Effector memory CD8-positive, alpha-beta T cell (primary cell): ENCODE measurements at places on chromosomes 11 and 22.

GRCh38 chr11:130782361-130783222 is 133.7 kb downstream of the SNX19 start:
- DNase-seq = no peak

GRCh38 chr11:59172345-59173079 is 580 bp downstream of the DTX4 start:
- DNase-seq = no peak

DNA sequence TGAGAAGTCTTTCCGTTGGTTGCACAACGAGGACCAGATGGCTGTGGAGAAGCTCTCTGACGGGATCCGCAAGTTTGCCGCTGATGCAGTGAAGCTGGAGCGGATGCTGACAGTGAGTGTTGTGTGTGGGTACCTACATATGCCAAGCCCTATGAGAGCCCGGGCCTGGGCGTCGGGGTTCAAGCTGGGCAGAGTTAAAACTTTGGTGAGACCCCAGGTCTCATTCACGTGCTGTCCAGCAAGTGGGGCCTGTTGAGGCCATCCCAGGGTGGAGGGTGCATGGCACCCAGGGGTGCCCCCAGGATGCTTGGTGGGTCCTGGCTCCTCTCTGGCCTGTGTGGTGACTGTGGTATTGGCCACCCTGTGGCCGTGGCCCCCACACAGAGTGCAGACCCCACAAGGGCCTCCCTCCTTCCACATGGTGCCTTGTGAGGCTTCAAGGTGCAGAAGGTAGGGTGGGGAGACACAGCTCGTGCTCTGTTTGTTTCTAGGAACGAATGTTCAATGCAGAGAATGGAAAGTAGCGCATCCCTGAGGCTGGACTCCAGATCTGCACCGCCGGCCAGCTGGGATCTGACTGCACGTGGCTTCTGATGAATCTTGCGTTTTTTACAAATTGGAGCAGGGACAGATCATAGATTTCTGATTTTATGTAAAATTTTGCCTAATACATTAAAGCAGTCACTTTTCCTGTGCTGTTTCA is 12.8 kb downstream of the GATD1 start:
- no peak for DNase-seq

GRCh38 chr11:111846063-111846462 is 25.3 kb downstream of the ALG9 start:
- DNase-seq = no peak

DNA sequence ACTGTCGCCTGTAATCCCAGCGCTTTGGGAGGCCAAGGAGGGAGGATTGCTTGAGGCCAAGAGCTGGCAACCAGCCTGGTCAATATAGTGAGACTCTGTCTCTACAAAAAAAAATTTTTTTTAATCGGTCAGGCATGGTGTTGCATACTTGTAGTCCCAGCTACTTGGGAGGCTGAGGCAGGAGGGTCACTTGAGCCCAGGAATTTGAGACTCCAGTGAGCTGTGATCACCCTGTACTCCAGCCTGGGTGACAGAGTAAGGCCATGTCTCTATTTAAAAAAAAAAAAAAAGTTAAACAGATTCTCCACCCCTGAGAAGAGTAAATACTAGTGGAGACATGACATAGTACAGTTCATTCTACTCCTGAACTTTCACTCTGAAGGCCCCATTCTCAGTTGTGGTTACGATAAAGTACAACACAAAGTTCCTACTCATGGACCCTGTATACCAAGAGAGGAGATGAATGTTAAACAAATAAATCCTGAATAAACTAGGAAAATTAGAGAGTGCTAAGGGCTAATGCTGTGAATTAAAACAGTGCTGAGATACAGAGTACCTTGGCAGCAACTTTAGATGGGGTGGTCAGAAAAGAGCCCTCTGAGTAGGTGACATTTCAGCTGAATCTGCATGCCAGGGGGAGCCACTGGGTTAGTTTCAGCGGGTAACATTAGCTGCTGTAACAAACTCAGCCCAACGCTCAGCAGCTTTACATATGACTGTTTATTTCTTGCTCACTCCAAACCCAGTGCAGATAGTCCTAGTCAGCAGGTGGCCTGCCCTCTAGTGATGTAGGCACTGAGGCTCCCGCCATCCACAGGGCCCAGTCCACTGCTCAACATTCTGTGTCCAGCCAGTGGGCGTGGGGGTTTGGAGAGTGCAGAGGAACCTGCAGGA is 75.1 kb downstream of the DBX1 start:
- DNase-seq = no peak

DNA sequence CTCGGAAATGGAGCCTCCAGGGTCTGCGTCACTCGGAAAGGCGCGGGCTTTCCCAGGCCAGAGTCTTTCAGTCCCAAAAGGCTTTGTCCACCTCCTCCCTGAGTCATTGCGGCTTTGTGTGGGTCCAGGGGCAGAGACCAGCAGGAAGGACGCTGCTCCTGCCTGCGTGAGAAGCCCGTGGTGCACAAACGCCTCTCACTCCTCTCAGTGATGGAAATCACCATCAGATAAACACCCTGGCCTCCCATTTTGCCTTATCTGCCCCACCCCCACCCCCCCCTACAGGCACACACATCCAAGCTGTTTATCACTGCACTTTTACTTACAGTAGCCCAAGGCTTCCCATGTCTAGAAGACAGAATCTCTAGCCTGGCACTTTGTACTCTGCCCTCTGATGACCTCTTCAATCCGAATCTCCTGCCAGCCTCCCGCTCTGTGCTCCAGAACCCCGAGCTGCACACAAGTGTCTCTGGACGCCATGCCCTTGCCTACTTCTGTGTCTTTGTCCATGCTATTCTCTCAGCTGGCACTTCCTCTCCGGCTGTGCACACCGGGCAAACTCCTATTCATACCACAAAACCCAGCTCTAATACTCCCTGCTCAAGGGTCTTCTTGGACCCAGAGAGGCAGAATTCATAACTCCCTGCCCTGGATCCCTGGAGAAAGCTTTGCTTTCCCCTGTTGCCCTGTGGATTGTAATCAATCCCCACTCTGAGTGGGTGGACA is 954.6 kb downstream of the TBC1D22A start:
- no peak for DNase-seq

- DNase-seq = no peak
Observed at GRCh38 chr11:13480198-13480597, 15.6 kb downstream of the PTH start.

DNA sequence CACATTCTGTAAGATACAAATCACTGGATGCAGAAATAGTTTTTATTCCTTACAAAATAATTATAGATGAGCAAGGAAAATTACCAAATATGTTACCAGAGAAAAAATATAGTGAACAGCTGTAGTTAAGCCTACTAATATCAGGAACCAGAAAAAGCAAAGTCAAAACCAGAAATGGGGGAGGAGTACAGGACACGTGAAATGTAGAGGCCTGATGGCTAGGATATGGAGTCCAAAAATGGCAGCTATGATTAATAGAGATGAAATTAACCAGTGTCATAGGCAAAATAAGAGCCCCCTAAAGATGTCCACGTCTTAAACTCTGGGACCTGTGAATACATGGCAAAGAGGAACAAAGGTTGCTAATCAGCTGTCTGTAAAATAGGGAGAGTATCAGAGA is 34.1 kb downstream of the MRE11 start:
- DNase-seq = no peak

- no peak for DNase-seq
Observed at GRCh38 chr22:19715188-19715930, 1.1 kb downstream of the SEPTIN5 start.

DNA sequence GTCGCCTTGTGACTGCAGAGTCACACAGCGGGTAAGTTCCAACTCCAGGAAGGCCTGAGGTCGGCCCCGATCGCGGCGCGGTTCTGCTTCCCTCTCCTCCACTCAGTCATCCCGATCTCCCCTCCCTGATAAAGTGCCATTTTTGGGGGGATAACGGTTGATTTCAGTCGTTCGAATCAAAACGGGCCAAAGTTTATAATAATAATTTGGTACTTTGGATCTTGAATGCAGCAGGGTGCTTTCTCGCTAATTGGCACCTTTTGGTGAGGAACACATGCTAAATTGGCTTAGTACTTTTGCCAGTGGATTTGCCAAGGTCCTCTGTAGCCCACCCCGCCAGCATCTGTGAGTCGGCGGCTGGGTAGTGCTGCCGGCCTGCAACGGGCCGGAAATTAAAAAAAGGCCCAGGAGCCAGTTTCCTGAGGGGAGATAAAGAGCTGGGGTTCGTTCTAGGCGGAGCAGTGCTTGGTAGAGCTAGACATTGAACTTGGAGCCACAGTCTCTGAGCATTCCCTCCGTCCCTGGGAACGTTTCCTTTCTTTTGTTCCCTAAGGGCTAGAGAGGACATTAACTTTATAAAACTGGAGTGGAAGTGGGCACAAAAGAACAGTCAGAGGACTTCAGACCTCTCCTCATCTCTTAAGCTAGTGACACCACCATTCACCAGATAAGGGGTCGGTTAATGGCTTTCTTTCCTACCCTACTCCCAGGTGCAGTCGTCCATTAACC is 997 bp downstream of the UBE2L3 start:
- no peak for DNase-seq

GRCh38 chr11:86735451-86736290 is 63.3 kb upstream of the ME3 start:
- DNase-seq = no peak

- no peak for DNase-seq
Observed at GRCh38 chr11:117458275-117459122, 130.8 kb downstream of the CEP164 start.

- peak; percentile 70 for DNase-seq
Observed at GRCh38 chr11:1693327-1694063, 3.5 kb upstream of the KRTAP5-6 start.

DNA sequence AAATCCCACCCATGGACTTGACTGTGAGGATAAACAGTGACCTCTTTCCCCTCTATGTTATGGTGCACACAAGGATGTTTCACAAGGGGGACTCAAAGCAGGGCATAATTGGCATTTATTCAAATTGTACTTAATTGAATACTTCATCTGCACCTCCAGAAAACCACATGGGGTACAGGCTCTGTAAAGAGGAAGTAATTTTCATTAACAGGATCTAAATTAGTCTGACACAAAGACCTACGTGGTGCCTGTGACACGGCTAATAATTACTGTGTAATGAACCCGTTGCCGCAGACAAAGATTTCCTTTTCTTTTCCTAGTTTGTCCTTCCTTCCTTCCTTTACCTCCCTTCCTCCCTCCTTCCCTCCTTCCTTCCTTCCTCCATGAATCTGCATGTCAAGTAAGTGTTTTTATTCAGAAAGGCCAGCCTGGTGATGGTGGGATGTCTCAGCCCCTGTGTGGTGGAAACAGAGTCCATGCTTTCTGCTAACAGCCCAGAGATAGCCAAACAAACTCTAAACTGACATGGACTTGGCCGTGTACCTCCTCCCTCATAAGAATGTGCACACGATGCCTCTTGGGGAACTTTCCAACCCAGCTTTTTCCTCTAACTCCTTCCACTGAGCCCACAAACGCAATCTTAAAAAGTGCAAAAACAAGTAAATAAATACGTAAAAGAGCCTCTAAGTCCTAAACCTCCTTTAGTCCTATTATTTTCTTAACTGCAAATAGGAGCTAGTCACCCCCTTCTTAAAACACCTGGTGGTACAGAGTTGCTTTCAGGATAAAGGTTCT is 118.8 kb downstream of the INSC start:
- no peak for DNase-seq

DNA sequence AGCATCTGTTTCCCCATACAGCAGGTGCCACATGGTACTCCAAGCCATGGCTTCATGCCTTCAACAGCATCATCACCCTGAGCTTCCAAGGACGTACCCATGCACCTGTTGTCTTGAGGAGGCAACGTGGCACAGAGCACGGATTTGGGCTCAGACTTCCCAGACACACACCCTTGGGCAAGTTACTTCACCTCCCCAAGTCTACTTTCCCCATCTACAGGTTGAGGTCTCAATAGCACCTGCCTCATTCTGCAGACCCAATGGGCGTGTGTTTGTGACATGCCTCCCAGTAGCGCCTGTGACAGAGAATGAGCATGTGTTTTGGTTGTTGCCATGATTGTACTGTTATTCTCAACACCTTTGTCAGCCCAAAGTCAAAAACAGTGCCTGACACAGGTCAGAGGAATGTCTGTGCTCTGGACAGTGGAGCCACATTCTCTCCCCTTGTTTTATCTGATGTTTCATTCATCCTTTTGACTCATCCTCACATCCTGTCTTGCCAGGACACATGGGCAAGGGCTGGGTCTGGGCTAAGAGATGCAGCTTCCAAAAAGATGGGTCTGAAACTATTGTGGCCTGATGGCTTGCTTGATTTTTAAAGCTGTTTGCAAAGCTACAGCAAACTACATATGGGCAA is 53.4 kb upstream of the CCND1 start:
- no peak for DNase-seq

- DNase-seq = no peak
Observed at GRCh38 chr22:37183432-37184379, 4.3 kb downstream of the C1QTNF6 start.

DNA sequence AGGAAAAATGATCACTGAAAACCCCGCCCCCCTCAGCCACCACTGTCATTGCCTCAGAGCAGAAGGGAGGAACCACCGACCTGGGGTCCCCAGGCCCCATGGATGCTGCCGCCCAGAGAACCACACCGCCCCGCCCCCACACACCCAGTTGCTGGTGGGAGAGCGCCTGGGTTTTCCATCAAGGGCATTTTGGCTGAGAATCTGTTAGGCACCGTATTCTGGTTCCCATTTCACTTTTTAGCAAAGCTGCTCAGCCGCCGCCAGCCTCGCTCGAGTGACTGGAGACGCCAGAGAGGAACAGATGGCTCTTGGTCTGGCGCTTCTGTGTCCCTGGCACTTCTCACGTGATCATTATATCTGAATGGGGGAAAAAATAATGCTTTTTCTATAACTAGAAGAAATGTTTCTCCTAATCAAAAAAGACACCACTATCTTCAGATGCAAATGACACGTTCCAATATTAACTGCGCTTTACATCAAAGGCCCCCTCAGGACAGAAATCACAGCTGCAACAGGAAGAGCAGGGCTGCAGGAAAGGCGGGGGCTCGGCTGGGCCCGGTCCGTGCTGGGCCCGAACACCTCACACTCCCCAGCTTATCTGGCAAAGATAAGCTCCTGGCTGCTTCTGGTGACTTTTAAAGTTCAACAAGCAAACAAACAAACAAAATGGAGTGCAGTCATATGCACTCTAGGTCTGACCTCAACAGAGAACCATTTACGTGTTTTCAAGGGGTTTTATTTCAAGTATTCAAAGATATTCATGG is 149.8 kb downstream of the MPPED1 start:
- no peak for DNase-seq

- no peak for DNase-seq
Observed at GRCh38 chr22:45683248-45683647, 11.6 kb downstream of the ATXN10 start.

- DNase-seq = no peak
Observed at GRCh38 chr11:57471496-57471895, 11.2 kb downstream of the RTN4RL2 start.

GRCh38 chr11:93220078-93220477 is 22.3 kb upstream of the SLC36A4 start:
- no peak for DNase-seq

- no peak for DNase-seq
Observed at GRCh38 chr22:19579880-19580279, 55.7 kb upstream of the CLDN5 start.

DNA sequence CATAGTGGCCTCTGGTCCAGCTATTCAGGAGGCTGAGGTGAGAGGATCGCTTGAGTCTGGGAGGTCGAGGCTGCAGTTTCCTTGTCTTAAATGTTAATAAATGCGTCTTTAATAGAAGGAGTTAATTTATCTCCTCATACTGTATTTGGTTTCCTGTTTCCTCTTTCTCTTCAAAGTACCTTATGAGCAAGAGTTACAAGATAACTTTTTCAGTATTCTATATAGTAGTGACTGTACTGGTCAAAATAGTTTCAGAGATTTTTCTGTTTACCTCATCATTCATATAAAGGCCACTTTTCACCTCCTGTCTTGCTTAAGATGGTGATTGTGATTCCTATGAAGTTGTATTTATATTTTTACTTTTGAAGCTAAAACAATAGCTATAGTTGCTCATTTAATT is 50.9 kb downstream of the MCAM start:
- DNase-seq = no peak
